ENCODE measurements at places on chromosomes 2 and 18. TPM values are rescaled to one million over a fixed set of nuclear protein-coding genes. Genes with fewer than 3 reads are reported as not detected.

DNA sequence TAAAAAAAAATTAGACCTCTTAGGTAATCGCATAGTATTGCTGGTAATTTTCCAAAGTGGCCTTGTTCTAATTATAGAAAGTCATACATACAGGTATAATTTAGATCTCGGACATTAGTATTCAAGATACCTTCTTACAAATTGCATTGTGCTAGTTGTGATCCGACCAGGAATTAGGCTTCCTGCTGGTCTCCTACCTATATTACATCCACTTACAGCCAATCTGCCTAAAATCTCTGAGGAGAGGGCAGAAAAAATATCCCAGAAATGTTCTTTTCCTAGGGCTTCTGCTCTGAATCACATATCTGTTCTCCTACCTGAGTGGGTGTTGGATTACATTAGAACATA is 314.7 kb upstream of the GULP1 start:
- DNase-seq, result no peak

DNA sequence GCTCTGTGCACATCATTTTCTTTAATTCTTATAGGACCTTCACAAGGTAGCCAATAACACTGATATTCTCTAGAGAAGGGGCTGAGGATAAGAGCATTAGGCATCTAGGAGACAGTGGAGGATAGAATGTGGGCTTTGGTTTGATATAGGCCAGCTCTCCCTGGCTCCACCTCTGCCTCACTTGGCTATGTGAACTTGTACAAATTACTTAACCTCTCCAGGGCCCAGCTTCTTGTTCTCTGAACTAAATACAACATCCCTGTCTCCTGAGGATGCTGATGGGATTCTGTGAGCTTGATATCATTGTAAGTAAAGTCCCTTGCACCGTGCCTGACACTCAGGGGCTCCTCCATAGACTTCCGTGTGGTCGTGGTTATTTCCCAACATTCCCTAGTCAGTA is 87.3 kb downstream of the ACOXL start:
- DNase-seq, result no peak

Gene SCG2
- 8.6 TPM for total RNA-seq

GRCh38 chr2:18991177-18992168 is 366.9 kb downstream of the OSR1 start:
- no peak for DNase-seq

Gene DNER
- total RNA-seq, result 4.0 TPM

Gene DYNAP
- not detected for total RNA-seq

GRCh38 chr2:191521608-191522208 is 156.2 kb upstream of the NABP1 start:
- DNase-seq, result no peak

Gene SERPINB3
- total RNA-seq, result not detected

- no peak for DNase-seq
Observed at GRCh38 chr2:26314243-26314642, 31.7 kb upstream of the SELENOI start.

DNA sequence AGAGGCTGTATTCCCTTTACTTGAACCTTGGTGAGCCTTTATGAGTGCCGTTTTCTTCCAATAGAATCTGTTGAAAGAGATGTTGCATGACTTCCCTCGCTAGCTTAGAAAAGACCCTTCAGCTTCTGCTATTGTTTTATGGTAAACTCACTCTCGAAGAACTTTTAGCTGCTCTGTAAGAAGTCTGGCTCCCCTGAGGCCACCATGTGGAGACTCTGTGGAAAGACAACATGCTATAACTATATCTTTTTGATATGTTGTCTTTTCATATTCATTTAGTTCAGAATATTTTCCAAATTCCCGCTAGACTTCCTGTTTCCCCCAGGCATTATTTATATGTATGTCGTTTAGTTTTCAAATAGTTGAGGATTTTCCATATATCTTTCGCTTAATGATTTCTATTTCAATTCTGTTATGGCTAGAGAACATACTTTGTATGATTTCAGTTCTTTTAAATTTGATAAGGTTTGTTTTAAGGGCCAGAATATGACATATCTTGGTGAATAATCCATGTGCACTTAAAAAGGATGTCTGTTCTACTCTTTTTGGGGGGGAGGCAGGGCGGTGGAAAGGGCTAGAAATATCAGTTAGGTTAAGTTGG is 64.1 kb downstream of the PTPN4 start:
- DNase-seq, result no peak

Gene CHRNA1
- not detected for total RNA-seq

- no peak for DNase-seq
Observed at GRCh38 chr2:100754951-100755350, 65.0 kb upstream of the NPAS2 start.

DNA sequence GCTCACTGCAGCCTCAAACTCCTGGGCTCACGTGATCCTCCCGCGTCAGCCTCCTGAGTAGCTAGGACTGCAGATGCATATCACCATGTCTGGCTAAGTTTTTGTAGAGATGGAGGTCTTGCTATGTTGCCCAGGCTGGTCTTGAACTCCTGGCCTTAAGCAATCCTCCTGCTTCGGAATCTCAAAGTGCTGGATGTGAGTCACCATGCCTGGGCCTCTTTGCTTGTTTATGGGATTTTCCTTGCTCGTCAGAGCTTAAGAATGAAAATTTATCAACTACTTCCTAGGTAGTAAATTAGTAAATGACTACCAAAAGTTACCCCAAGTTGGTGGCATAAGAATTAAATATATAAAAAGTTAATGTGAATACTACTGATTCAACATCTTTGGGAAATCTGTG is 51.0 kb downstream of the ACTR3 start:
- no peak for DNase-seq
